ENCODE measurements at places on chromosomes 5 and 9. TPM values are rescaled to one million over a fixed set of nuclear protein-coding genes. Genes with fewer than 3 reads are reported as not detected.

Gene SLC24A2
- 0.30 TPM for total RNA-seq

- H3K27me3 ChIP-seq = no peaks in the 10 kb centered on the region
- no peak for DNase-seq
- no peak overlapping the region for H3K27ac ChIP-seq
- H3K36me3 ChIP-seq = no peaks in the 10 kb centered on the region
These were observed 456.5 kb downstream of the ZSWIM6 start for GRCh38 chr5:61788548-61788947.

- H3K27me3 ChIP-seq = no peaks in the 10 kb centered on the region
- peak overlapping the region; percentile 91 for H3K27ac ChIP-seq
- H3K36me3 ChIP-seq = no peaks in the 10 kb centered on the region
These were observed 2.4 kb downstream of the CARD19 start for GRCh38 chr9:93098236-93098946.

DNA sequence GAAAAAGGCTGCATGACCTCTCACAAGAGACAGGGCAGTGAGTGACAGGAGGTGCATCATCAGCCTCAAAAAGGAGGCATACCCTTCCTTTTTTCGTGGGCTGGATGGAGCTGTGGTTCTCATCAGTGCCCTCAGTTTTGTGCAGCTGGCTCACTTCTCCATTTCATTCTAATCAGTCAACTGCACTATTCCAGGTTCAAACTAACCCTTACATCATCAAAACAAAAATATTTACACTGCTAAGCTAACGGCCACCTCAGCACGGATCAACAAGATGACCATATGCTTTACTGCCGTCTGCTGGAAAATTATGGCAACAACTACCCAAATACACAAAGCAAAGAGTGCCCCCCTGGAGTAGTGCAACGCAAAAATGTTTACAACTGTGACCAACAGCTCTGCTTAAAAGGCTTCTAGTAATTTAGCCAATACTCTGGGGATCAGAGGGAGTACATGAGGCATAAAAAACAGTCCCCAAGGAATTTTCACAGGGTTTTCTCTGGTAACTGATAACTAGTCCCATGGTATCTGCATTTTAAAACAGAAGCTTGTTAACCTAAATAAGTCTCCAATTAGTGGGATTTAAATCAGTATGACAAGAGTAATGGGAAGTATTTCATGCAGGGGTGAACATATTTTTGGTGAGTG, 10.8 kb downstream of the KCNV2 start:
- no peak overlapping the region for H3K27ac ChIP-seq
- peak; percentile 7 for DNase-seq
- no peaks in the 10 kb centered on the region for H3K4me1 ChIP-seq
- H3K4me3 ChIP-seq = no peak overlapping the region
- H3K36me3 ChIP-seq = no peaks in the 10 kb centered on the region
- H3K27me3 ChIP-seq = no peaks in the 10 kb centered on the region

Gene CRHBP
- 2.5 TPM for total RNA-seq

GRCh38 chr5:173547579-173547978, 68.9 kb downstream of the BOD1 start:
- H3K27ac ChIP-seq = no peak overlapping the region
- no peaks in the 10 kb centered on the region for H3K4me1 ChIP-seq
- DNase-seq = no peak
- H3K4me3 ChIP-seq = no peak overlapping the region
- no peaks in the 10 kb centered on the region for H3K27me3 ChIP-seq

DNA sequence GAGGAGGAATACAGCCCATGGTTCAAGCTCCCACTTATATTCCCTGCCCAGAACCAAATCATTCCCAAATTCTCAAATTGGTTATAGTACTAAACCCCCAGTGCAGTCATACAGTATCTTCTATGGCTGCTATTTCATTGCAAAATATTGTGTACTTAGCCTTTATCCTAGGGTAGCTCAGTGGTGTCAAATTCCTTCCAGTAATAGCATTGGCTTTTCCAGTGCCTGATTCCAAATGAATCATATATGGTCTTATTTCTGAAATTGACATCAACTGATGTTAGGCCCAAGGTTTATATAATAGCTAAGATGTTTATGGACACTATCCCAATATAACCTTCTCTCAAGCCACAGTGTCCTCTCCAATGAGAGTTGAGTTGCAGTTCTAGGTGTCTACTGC, 256.7 kb downstream of the NDUFS4 start:
- H3K27me3 ChIP-seq = no peaks in the 10 kb centered on the region
- H3K4me3 ChIP-seq = no peak overlapping the region
- no peaks in the 10 kb centered on the region for H3K36me3 ChIP-seq
- H3K27ac ChIP-seq = no peak overlapping the region
- H3K4me1 ChIP-seq = no peaks in the 10 kb centered on the region
- no peak for DNase-seq

- H3K4me3 ChIP-seq = no peak overlapping the region
- no peak overlapping the region for H3K27ac ChIP-seq
- H3K4me1 ChIP-seq = no peaks in the 10 kb centered on the region
- peaks cover 3% of the 10 kb centered on the region for H3K27me3 ChIP-seq
- no peaks in the 10 kb centered on the region for H3K36me3 ChIP-seq
- no peak for DNase-seq
These were observed 70.8 kb upstream of the STARD4 start for GRCh38 chr5:111582993-111583601.

GRCh38 chr5:9269014-9269413, 276.9 kb downstream of the SEMA5A start:
- no peaks in the 10 kb centered on the region for H3K27me3 ChIP-seq
- no peak overlapping the region for H3K27ac ChIP-seq
- H3K36me3 ChIP-seq = no peaks in the 10 kb centered on the region
- H3K4me1 ChIP-seq = no peaks in the 10 kb centered on the region
- no peak overlapping the region for H3K4me3 ChIP-seq

Gene GMCL2
- total RNA-seq = not detected

DNA sequence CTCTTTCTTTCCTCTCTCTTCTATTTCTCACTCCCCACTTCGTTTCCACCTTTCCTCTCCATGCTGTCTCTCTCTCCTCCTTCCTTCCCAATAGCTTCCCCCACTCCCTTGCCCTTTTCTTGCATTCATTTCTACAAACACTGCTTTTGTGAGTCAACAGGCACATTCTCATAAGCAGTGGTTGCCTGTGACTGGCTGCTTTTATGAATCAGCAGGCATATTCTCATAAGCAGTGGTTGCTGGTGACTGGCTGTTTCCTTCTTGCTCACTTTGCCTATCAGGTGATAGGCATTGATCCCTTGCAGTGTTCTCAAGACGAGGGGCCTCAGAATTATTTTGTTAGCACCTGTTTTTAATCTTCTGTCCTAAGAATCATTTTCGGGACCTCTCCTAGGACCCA, 116.1 kb upstream of the ACTBL2 start:
- DNase-seq = no peak
- no peak overlapping the region for H3K27ac ChIP-seq
- no peaks in the 10 kb centered on the region for H3K4me1 ChIP-seq
- no peaks in the 10 kb centered on the region for H3K36me3 ChIP-seq

DNA sequence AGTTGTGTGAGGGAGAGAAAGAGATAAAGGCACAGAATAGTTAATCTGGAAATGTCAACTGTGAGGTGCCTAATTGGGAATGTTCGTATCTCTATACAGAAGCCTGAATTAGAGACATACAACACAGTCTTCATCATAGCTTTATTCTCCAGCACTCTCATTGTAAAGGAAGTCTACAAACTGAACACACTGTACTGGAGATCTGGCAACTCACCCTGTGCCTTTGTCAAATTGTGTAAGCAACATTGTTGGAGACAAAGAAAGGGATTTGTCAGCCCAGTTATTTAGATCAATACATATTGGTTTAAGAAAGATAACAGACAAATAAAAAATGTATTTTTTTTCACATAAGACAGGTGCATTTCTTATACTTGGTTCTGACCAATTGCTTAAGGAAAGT, 832.9 kb upstream of the DMAC1 start:
- H3K27ac ChIP-seq = no peak overlapping the region
- no peaks in the 10 kb centered on the region for H3K27me3 ChIP-seq
- no peak for DNase-seq
- H3K4me1 ChIP-seq = no peaks in the 10 kb centered on the region
- no peaks in the 10 kb centered on the region for H3K36me3 ChIP-seq

Gene SLC26A2
- 6.7 TPM for total RNA-seq

DNA sequence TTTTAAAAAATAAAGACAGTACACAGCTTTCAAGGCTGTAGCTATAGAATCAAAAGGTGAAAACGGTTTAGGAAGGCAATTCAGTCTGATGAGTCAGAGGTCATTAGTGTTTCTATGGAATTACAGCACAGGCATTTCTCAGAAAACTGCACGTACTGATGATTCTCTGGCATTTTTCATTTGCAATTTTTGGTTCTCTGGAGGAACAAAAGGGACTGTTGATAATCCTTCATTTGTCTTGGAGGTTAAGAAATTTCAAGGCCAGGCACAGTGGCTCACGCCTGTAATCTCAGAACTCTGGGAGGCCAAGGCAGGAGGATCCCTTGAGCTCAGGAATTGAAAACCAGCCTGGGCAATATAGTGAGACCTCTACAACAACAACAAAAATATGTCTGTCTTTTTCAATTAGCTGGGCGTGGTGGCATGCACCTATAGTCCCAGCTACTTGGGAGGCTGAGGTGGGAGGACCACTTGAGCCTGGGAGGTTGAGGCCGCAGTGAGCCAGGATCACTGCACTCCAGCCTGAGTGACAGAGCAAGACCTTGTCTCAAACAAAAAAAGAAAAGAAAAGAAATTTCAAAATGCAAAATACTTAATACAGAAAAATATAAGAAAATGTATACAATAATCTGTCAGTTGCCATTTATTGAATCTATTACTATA, 27.3 kb downstream of the NR6A1 start:
- H3K4me1 ChIP-seq = no peaks in the 10 kb centered on the region
- H3K4me3 ChIP-seq = no peak overlapping the region
- no peak overlapping the region for H3K27ac ChIP-seq
- DNase-seq = peak; percentile 10

- no peaks in the 10 kb centered on the region for H3K36me3 ChIP-seq
- no peak overlapping the region for H3K27ac ChIP-seq
- no peaks in the 10 kb centered on the region for H3K4me1 ChIP-seq
- H3K27me3 ChIP-seq = peaks cover 4% of the 10 kb centered on the region
- H3K4me3 ChIP-seq = no peak overlapping the region
- DNase-seq = peak; percentile 11
These were observed 17.9 kb upstream of the POC5 start for GRCh38 chr5:75734913-75735789.

GRCh38 chr5:81878333-81878732, 93.5 kb upstream of the ATG10 start:
- no peaks in the 10 kb centered on the region for H3K4me1 ChIP-seq
- no peak overlapping the region for H3K27ac ChIP-seq
- no peak for DNase-seq
- H3K27me3 ChIP-seq = peaks cover 6% of the 10 kb centered on the region
- no peaks in the 10 kb centered on the region for H3K36me3 ChIP-seq

Gene OTP
- not detected for total RNA-seq

GRCh38 chr5:77945874-77946273, 169.7 kb upstream of the TBCA start:
- no peaks in the 10 kb centered on the region for H3K4me1 ChIP-seq
- H3K27me3 ChIP-seq = peaks cover 7% of the 10 kb centered on the region
- no peak overlapping the region for H3K27ac ChIP-seq
- no peak overlapping the region for H3K4me3 ChIP-seq
- H3K36me3 ChIP-seq = no peaks in the 10 kb centered on the region

Data from CD4-positive, CD25-positive, alpha-beta regulatory T cell (primary cell).